ENCODE measurements at places on chromosomes 3 and 15.

GRCh38 chr3:174937478-174937877 lies 78.3 kb downstream of the NAALADL2 start:
- peak; percentile 4 for DNase-seq

DNA sequence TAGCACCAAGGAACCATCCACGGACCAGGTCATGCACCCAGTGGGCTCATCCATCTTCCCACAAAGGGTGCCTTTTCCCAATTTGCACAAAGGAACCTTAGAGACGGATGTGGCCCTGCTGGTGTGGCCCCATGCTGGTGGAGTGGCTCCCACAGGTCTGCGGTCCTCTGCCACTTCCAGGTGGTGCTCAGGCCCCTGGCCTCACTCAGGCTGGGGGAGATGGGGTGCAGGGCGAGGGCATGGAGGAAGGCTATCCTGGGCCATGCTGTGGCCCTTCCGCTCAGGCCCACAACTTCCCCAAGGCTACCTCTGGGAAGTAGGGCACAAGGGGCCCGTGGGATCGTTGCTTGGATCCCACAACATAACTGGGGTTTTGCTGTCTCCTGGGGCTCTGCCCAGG lies 5.2 kb upstream of the SYNM start:
- no peak for DNase-seq

DNA sequence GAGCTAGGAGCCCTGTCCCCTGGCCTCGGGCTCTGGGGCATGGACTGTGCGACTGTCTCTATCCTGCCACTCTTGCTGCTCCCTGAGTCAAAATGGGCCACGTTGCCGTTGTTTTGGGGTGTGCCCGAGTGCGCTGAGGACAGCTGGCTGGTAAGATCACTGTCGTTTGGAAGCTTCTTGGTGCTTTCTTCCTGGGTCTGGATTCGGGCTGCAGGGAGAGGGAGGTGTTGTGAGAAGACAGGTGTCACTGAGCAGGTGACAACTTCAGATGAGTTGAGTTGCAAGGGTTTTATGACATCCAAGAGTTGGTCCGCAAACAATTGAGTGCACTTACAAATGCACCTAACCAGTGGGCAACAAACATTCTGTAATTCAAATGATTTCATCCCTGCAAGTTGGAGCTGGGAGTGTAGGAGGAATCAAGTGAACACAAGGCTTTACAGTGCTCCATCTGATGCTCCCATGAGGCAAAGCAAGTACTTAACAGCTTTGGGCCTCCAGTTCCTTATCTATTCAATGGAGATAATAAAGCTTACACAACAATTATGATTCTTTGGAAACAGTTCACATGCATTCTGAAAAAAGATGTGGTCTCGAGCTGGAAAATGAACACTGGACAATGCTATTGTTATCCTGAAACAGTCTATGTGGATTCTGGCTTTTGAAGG lies 11.0 kb upstream of the STARD5 start:
- DNase-seq, result peak; percentile 38

DNA sequence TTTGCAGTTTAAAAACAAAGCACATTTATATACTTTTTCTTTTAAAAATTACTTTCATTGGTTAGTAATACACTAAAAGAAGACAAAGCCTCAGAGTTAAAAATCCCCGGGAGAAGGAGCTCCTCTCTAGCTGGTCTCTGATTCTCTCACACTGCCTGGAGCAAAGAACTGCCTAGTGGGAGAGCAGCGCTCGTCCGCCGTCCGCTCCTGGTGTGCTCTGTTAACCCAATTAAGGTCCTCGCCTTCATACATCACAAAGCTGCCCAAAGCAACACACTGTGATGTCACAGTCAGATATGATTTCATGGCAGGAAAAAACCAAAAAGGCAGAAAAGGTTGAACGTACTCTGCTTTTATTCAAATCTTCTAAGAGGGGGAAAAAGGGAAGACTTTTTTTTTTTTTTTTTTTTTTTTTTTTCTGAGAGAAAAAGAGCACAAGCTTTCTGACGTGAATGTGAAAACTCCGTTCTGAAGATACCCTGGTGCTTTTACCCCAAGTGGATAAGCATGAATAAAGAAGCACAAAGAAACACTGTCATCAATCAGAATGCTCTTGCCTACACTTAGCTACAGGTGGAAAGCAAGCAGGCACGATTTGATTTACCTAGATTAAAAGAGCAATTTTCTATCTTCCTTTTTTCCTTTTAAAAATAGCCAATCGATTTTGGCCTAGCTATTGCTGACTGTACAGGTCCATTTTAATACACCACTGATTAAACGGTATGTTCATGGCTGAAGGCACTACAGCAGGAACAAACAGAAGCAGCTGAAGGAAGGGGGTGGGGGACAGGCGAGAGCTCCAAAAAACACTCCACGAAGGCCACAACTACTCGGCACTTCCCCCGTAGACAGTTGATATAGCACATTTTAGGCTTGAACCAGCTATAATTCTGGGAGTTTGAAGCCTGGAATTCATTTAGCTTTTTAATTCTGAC lies 115.2 kb downstream of the TIGIT start:
- no peak for DNase-seq

- DNase-seq, result no peak
These were observed 116.1 kb upstream of the IL12A start for GRCh38 chr3:159872374-159873109.

- no peak for DNase-seq
These were observed 465 bp upstream of the GK5 start for GRCh38 chr3:142225885-142226215.

DNA sequence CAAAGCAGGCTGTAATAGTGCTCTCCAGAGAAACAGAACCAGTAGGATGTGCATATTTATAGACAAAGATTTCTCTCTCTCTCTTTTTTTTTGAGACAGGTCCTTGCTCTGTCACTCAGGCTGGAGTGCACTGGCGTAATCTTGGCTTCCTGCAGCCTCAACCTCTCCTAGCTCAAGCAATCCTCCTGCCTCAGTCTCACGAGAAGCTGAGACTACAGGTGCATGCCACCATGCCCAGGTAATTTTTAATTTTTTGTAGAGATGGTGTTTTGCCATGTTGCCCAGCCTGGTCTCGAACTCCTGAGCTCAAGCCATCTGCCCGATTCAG lies 67.1 kb upstream of the CHD2 start:
- no peak for DNase-seq

DNA sequence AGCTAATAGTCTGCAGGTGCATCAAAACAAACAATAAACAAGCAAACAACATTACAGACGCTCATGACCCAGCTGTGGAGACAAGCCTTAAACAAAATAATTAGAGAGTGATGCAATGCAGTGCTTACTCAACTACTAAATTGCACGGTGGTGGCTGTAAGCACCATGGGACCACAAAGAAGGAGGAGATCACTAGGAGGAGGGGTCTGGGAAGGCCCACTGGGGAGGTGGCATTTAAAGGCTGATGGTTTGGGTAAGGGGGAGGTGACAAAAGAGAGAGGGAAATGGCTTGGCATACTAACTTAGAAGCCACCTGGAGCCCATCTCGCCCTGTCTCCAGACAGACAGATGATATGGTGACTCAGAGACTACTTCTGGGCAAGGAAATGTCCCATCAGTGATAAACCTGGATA lies 516.7 kb downstream of the FOXP1 start:
- DNase-seq, result no peak

DNA sequence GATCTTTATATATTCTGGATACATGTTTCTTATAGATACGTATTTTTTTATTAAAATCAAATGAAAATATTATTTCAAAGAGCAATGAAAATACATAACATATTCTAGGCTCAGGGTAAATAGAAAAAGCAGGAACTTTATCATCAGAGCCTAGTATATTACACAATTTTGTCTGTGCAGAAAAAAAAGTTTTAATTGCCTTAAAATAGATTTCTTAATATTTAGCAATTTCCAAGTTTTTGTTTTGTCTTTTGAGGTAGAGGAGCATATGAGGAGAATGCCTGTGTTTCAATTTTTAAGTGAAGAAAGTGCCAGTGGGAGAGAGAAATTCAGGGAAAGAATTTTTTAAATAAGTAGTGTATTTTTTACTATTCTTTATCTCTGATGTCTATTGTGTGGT lies 10.5 kb downstream of the CAPN7 start:
- no peak for DNase-seq

DNA sequence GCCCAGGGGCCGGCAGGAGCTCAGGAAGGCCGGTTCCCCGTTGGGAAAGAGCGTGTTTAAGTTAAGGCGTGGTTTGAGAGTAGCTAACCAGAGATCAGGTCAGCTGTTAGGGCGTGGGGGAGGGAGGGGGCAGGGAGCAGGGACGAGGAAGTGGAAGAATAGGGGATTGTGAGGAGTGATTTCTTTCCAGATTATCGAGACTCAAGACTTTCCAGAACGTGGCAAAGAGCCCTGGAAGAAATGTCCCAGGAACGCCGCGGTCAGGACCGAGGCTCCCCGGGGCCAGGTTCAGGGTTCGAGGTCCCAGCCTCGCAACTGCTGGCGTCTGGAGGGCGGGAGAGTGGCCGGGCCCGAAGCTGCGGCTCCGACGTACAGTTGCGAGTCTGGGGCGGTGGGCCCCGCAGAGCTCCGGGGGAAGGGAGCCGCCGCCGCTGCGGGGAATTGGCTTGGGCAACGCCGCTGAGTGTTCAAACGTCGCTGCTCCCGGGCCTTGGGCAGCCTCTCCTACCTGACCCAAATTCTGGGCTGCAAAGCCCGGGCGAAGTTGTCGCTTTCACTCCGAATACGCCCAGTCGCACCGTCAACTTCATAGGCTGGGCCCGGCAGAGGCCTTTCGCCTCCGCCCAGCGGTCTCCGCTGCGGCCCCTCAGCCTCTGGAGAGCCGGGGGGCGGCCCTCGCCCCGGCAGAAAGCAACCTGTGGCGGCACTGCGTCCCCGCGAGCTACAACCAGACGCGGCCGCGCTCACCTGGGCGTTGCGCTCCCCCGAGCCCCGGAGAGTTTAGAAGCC lies 9.5 kb downstream of the ISL2 start:
- DNase-seq, result no peak

Data from Ammon's horn (tissue), 1 donor.